ENCODE measurements at places on chromosomes 6 and 20. TPM values are rescaled to one million over a fixed set of nuclear protein-coding genes. Genes with fewer than 3 reads are reported as not detected.

Gene CNKSR3
- total RNA-seq: 22.2 TPM

Gene ACSS1
- 27.4 TPM for total RNA-seq

Gene KCNK16
- not detected for total RNA-seq

Gene HLA-DRA
- total RNA-seq: 455 TPM

Gene TNNC2
- total RNA-seq: 0.89 TPM

Gene BMP2
- 6.1 TPM for total RNA-seq

Gene TBXT
- not detected for total RNA-seq

Gene RGS17
- total RNA-seq: 0.31 TPM

Gene TCF15
- 2.1 TPM for total RNA-seq

GRCh38 chr6:21098744-21099143, 494.8 kb upstream of the SOX4 start:
- DNase-seq: no peak

- peak; percentile 43 for DNase-seq
These were observed 41.6 kb upstream of the CD93 start for GRCh38 chr20:23127506-23128279.

DNA sequence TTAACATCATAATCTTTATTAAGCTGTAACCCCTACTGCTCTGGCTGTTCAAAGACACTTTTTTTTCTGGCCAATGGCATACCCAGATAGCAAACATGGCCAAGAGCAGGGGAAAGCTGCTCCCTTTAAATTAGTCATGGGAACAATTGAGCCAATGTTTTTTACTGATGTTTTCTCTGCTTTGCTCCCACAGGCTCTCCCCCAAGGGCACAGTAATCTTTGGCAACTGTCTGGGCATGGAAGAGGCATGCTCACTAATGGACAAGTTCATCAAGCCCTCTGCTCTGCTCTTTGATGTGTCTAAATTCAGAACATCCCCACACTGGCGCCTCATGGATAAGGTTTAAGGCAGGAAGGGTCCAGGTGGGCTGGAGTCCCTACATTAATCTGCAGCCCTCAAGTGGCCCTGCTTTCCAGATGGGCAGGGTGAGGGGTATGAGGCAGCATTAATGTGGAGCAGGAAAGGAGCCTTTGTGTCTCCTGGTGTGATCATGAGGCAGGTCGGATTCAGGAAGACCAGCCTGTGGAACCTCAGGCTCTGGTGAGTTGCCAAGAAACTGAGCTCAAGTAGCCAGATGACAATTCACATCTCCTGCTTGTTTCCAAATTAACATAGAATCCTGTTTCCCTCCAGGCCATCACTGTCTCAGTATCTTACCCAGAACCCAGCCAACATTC, 227.0 kb upstream of the CST7 start:
- DNase-seq: peak; percentile 6

- no peak for DNase-seq
These were observed 17.9 kb upstream of the CCDC170 start for GRCh38 chr6:151475653-151476523.

DNA sequence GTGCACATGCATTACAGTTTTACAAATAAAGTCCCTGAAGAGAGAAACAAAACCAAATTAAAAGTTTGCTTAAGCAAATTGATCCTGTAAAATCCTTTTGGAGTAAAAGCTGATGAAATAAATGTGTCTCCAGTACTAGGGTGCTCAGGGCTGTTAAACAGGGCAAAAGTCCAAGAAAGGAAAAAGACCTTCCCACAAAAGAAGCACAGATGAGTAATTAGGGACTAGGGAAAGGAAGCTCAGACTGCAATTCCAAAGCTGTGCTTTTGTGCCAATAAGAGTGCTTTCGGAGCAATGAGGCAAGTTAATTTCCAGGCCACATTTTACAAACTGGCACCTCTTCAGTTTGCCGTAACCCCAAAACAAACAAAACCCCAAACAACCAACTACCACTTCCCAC, 10.4 kb upstream of the RNF182 start:
- DNase-seq: no peak

DNA sequence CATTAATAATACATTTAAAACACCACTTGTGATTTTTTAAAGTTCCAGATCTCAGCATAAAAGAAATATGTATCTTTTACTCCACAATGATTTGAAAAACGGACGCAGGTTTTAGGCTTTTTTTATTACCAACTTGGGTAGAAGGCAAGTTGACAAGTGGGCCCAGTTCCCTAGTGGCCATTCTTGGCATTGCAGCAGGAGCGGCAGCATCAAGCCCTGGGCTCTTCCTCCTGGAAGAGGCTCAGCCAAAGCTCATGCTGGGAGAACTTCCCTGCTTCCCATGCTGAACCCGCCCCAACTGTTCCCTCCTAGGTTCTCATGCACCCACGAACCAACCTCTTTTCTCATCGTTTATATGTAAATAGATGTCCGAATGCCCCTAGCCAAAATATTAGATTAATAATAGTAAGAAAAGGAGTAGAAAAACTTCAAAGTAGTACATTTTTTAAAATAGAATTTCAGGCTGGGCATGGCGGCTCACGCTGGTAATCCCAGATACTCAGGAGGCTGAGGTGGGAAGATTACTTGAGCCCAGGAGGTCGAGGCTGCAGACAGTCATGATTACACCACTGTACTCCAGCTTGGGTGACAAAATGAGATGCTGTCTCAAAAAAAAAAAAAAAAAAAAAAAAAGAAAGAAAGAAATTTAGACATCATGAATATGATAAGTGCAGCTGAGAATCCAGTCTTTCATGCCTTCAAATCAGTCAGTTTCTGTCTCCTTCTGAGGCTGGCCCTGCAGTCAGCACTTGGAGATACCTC, 18.2 kb upstream of the MYB start:
- DNase-seq: peak; percentile 63

DNA sequence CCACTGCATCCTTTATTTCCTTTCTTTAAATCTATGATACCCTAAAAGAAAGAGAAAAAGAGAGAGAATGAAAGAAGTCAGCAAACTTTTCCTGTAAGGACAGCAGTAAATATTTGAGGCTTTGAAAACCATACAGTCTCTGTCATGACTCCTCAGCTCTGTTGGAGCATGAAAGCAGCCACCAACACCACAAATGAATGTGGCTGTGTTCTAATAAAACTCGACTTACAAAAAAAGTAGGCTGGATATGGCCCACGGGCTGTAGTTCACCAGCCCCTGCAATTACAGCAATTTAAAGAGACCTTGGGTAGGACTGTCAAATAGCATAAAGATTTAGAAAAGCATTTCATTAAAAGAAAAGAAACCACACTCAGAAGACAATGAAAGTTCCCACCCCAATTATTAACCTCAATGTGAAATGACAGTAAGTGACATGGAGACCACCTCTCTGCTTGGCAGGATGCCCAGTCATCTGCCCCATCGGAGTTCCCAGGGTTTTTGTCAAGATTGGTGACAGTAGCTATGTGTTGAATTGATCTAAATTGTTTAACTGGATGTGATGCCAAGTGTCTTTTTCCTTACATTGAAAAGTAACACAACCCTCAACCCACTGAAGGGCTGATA, 50.9 kb downstream of the TNFRSF21 start:
- DNase-seq: no peak

- no peak for DNase-seq
These were observed 41.2 kb downstream of the PDSS2 start for GRCh38 chr6:107418118-107418517.

DNA sequence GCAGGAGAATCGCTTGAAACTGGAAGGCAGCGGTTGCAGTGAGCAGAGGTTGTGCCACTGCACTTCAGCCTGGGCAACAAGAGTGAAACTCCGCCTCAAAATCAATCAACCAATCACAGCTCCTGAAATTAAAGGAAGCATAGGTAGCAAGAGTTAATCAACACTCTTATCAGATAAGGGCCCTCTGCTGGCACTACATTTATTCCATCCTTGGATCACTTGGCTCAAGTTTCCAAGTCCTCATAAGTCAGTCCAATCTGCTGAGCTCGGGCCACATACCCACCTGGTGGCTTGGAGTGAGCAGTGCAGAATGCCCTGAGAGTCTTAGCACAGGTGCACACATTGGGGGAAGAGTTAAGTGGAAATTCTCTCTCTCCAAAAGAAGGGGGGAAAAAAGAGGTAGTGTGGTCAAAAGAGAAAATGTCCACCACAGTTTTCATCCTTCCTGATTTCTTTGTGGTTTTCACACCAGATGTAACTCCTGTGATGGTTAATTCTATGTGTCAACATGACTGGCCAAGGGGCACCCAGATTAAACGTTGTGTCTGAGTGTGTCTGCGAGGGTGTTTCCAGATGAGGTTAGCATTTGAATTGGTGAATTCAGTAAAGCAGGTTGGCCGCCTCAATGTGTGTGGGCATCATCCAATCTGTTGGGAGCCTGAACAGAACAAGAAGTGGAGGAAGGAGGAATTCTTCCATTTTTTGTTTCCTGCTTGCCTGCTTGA, 14.2 kb upstream of the FAM8A1 start:
- DNase-seq: no peak

GRCh38 chr20:23909390-23909789, 29.8 kb upstream of the CST5 start:
- no peak for DNase-seq

DNA sequence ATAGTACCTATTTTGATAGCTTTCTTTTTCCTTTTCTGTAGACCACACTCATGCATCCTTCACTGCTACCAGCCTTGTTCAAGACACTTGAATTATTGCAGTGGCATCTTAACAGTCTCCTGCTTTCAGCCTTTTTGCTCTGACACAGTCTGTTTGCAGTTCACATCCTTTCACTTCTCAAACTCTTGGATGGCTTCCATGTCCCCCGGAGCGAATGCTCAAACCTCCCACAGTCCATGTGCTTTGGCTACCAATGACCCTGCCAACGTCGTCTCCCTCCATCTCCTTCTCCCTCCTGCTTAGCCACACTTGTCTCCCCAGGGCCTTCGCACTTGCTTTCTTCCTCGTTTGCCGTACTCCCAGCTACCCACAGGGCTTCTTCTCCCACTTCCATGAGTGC, 270.0 kb upstream of the ZFP64 start:
- DNase-seq: no peak

- DNase-seq: no peak
These were observed 201.4 kb downstream of the PREX1 start for GRCh38 chr20:48626226-48626937.

- no peak for DNase-seq
These were observed 33.9 kb upstream of the TBX18 start for GRCh38 chr6:84798257-84798656.

GRCh38 chr6:2751871-2752270, 1.1 kb upstream of the MYLK4 start:
- DNase-seq: no peak

- no peak for DNase-seq
These were observed 1.8 kb upstream of the PRDM1 start for GRCh38 chr6:106084106-106084988.

DNA sequence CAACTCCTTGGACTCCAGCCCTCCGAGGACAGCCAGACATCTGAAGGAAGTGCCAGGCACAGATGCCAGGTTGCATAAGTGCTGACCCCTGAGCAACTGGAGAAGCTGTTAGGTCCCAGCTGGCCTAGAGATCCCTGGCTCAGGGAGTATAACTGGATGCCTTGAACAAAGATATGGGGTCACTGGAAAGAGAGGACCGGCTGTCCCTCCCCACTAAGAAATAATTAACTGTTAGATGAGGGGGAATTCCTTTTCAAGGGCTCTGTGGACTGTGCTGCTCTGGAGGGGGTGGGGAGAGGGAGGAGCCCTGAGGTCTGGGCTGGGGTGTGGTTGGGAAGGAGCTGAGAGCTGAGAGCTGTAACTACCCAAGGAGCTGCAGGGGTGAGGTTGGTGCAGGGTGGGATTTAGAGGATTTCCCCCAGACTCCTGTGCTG, 39.6 kb downstream of the HLA-F start:
- DNase-seq: no peak

DNA sequence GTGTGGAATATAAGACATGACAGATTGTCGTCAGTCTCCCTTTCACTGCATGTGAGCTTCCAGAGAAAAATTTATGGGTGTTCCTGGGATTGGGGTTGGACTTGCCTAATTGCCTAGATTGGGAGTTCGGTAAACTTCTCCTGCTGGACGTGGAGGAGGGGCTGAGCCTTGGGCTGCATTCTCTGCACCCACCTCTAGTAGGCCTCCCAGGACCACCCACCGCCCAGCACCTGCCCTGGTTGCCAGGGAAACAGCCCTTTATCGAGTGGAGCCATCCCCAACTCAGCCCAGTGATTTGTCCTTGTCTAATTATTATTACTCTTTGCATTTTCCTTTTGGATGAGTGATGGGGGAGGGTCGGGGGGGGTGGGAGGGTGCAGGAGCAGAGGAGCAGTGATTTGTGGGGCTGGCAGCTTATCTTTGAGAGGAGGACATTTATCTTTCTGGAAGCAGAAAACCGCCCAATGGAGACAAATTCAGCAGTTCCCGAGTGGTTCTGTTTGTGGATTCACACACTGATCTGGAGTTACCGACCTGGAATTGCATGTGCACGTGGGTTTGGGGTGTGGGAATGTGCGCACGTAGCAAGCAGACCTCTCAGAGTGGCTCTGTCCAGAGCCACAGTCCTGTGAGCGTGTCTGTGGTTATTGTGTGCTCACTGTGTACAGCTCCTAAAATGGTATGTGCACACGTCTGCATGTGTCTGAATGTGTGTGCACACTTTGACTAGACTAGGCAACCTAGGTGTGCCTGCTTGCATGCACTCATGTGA, 104.5 kb downstream of the DHX35 start:
- no peak for DNase-seq

DNA sequence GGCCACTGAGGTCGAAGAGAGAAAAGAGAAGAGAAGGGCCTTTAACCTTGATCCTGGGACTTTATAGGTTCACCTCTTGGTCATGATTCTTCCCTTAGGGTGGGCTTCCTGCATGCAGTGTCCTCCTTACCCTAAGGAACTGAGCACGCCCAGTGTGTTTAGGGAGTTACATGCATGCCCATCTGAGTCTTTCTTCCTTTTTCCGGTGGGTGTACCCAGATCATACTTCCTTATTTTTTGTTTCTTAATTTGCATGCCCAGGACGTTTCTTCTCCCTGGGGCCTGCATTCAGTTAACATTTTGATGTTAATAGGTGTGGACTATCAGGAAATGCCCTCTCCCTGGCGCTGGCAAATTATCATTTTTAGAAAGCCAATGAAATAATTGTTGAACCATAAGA, 91.5 kb downstream of the HTR1B start:
- DNase-seq: no peak

GRCh38 chr20:60057123-60057865, 99.1 kb downstream of the CDH26 start:
- DNase-seq: peak; percentile 81

- DNase-seq: no peak
These were observed 34.9 kb upstream of the MAN1A1 start for GRCh38 chr6:119384444-119384843.

DNA sequence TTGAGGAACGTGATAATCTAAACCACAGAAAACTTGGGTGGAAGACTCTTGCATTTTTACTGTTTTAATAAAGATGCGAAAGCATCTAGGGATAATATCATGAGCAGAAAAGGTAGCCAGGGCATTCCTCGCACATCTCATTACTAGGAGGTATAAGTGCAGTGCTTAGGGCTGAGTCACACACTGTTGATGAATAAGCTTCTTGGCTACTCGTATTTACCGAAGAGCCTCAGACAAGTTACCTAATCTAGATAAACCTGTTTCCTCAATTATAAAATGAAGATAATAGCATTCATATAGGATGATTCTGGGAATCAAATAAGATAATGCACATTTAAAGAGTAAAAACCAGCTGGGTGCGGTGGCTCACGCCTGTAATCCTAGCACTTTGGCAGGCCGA, 780 bp upstream of the KIAA0319 start:
- no peak for DNase-seq

GRCh38 chr6:16466800-16467553, 228.6 kb downstream of the GMPR start:
- DNase-seq: no peak

All from sciatic nerve (tissue), 2 donors.